ENCODE measurements at places on chromosomes 4 and X. TPM values are rescaled to one million over a fixed set of nuclear protein-coding genes. Genes with fewer than 3 reads are reported as not detected.

Gene SPIN3
- 7.1 TPM for total RNA-seq

GRCh38 chr4:147778942-147779341, 47.1 kb downstream of the ARHGAP10 start:
- H3K4me1 ChIP-seq, result no peaks in the 10 kb centered on the region
- no peaks in the 10 kb centered on the region for H3K36me3 ChIP-seq
- no peak for DNase-seq
- H3K4me3 ChIP-seq, result no peak overlapping the region

DNA sequence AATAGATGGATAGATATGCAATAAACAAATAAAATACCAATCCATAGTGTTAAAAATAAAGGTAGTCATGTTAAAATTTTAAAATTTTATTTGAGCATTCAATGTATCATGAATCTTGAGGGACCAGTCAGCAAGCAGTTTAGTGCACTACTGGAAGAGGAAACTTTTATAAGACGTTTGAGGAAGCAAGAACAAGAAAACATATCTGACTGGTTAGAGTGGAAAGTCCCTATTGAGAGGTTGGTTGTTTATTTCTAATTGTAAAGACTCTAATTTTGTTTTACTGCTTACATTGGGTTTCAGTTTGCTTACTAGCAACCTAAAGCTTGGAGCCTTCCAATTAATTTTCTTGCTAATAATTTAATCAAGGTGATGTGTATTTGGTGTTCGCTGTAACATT, 786.2 kb downstream of the RAB28 start:
- no peaks in the 10 kb centered on the region for H3K4me1 ChIP-seq
- H3K27me3 ChIP-seq, result no peaks in the 10 kb centered on the region
- no peaks in the 10 kb centered on the region for H3K36me3 ChIP-seq

GRCh38 chrX:46782034-46782433, 23.1 kb upstream of the SLC9A7 start:
- DNase-seq, result no peak
- no peaks in the 10 kb centered on the region for H3K36me3 ChIP-seq
- H3K4me1 ChIP-seq, result no peaks in the 10 kb centered on the region
- no peak overlapping the region for H3K27ac ChIP-seq
- H3K27me3 ChIP-seq, result no peaks in the 10 kb centered on the region
- no peak overlapping the region for H3K4me3 ChIP-seq

- no peak overlapping the region for H3K27ac ChIP-seq
- H3K36me3 ChIP-seq, result no peaks in the 10 kb centered on the region
- H3K4me1 ChIP-seq, result no peaks in the 10 kb centered on the region
These were observed 91.0 kb downstream of the MID1 start for GRCh38 chrX:10529344-10529743.

DNA sequence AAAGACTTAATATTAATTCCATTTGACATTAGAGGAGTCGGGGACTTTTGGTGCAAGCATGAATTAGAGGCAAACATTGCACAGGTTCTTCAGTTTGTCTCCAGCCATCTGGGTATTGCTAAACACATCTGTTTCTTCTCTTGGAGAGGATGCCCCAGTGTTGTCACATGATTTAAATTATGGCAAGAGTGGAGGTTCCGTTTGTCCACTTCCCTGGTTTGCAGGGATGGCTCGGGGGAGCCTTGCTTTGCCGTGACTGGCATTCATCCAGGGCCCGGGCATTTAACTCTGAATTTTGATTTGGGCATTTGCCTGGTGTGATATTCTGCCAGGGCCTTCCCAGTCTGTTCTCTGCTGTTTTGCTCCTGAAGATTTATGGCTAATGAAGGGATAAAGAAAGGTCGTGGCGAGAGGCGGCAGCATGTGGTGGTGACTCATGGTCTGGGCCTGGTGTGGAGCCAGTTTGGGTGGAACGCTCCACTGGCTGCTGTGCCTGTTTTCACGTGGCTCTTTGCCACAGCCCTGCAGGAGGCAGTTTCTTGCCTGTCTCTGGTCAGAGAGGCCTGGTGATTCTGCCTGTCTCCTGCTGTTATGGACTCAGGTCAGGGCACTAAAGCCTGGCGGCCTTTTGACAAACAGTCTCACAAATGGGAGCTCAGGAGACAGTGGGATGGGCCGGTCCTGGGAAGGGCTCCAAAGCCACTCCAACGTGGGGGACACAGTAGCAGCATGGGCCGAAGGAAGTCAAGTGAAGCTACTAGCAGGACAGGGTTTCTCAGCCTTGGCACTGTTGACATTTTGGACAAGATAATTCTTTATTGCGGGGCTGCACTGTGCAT, 99.4 kb upstream of the PGRMC2 start:
- no peak for DNase-seq
- no peaks in the 10 kb centered on the region for H3K4me1 ChIP-seq
- H3K36me3 ChIP-seq, result no peaks in the 10 kb centered on the region
- no peak overlapping the region for H3K27ac ChIP-seq

- H3K4me1 ChIP-seq, result no peaks in the 10 kb centered on the region
- no peak overlapping the region for H3K4me3 ChIP-seq
- H3K27me3 ChIP-seq, result no peaks in the 10 kb centered on the region
- DNase-seq, result no peak
- H3K27ac ChIP-seq, result no peak overlapping the region
These were observed 169.2 kb upstream of the MAGEB18 start for GRCh38 chrX:25968920-25969319.

DNA sequence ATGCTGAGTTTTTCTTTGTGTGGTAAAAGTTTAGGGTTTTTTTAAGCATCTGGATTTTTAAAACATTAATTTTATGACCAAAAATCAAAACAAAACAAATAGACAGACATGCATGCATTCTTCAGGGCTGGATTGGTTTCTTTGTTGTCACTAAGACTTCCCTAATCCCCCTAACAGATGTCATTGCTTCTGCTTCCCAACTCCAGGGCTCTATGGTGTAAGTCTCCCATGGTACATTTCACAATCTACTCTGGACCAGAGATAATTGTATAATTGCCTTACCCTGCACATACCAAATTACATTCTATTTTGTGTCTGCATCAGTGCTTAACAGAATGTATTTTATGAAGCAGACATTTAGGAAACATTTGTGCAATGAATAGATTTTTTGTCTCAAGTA, 529.1 kb upstream of the SMIM31 start:
- H3K4me1 ChIP-seq, result no peaks in the 10 kb centered on the region
- no peaks in the 10 kb centered on the region for H3K36me3 ChIP-seq
- no peak for DNase-seq
- no peaks in the 10 kb centered on the region for H3K27me3 ChIP-seq

All from CD8-positive, alpha-beta memory T cell (primary cell).